ENCODE measurements at places on chromosomes 1 and 21.

DNA sequence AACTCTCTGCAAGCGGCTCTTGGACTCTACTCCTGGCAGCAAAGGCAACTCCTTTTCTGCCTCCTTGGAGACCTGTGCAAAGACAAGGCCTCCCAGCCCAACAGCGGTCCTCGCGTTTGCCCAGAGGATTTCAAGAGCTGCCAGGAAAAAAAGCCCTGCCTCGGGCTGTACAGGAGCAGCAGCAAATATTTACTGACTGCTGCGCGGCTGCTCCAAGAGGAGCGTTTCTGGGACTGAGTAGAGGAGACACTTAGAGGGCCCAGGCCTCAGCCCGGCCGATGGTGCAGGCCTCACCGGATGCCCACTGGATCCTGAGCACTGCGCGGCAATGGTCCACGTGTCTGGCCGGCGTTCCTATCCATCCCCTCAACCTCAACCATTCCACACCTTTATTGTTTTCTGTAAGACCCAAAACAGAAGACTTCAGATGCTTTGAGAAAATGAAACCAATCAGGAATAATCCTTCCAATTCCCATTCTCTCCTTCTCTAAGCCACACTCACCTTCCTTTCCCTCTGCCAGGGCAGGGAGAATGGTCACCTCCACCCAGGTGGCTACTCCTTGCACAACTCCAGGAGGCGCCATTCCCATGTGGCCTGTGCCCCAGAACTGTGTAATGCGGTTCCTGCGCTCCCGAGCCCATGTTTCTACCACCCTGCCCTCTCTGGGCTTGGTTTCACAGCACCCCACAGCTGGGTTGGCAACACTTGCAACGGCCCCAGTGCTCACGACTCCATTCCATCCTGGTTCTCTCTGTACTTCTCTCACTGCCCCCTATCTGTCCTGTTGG is 215.8 kb downstream of the TRABD2B start:
- no peak for DNase-seq

- DNase-seq, result no peak
Observed at GRCh38 chr1:2412773-2413494, 570 bp upstream of the PEX10 start.

GRCh38 chr1:240116831-240117769 is 25.4 kb downstream of the FMN2 start:
- DNase-seq, result no peak

- DNase-seq, result no peak
Observed at GRCh38 chr1:56434025-56434424, 145.3 kb downstream of the PLPP3 start.

GRCh38 chr1:7366286-7366954 is 404.7 kb upstream of the VAMP3 start:
- DNase-seq, result no peak

DNA sequence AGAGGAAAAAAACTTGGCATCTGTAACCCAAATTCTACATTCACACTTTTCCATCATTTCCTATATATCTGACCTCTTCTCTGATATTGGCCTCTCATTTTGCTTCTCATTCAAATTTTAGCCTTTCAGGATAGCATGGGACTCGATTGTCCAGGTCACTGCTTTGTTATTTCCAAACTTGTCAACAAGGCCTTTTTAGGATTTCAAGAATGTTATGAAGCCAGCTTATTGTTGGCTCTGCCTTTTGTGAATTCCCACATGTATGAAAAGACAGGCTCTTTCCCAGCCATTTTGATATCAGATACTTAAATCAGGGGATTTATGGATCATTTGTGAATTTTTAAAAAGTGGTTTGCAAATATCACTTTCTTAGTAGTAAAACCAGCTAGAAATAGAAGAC is 663.5 kb downstream of the NCAM2 start:
- no peak for DNase-seq

- DNase-seq, result no peak
Observed at GRCh38 chr1:31798433-31799195, 17.2 kb downstream of the SPOCD1 start.

DNA sequence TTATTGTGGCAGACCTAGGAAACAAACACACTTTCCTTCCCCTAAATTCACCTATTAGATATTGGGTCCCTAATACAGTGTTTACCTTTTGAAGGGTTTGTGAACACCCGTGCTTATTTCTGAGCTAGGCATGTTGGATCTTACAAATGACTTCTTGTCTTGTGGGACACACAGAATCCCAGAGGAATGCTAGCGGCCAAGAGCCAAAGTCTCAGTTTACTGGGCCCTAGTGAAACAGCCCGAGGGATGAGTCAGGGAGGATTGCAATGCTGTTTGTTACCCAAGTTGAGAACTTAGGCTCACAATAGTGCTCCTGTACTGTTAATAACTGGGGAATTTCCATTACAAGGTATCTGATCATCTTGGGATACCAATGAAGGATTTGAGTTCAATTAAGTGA is 100.1 kb upstream of the AKT3 start:
- no peak for DNase-seq
